Nucleus accumbens (tissue), 56 donors: ENCODE measurements at places on chromosomes 7 and 10.

DNA sequence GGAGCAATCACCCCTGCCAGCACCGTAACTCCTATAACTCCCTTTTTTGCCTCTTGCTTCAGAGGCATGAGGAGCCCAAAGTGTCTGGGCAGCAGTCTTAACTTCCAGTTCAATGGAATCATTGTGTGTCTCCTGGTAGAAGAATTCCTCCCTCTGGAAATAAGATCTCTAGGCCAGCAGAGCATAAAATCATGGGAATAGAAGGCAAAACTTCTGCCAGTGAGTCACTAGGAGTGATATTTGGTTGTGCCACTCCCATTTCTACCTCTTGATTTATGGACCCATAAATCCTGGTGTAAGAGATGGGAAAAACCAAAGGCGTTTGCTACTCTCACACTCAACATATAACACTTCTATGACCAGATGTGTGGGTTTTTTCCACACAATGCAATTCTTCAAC is 104.9 kb upstream of the FAM180A start:
- DNase-seq = no peak

DNA sequence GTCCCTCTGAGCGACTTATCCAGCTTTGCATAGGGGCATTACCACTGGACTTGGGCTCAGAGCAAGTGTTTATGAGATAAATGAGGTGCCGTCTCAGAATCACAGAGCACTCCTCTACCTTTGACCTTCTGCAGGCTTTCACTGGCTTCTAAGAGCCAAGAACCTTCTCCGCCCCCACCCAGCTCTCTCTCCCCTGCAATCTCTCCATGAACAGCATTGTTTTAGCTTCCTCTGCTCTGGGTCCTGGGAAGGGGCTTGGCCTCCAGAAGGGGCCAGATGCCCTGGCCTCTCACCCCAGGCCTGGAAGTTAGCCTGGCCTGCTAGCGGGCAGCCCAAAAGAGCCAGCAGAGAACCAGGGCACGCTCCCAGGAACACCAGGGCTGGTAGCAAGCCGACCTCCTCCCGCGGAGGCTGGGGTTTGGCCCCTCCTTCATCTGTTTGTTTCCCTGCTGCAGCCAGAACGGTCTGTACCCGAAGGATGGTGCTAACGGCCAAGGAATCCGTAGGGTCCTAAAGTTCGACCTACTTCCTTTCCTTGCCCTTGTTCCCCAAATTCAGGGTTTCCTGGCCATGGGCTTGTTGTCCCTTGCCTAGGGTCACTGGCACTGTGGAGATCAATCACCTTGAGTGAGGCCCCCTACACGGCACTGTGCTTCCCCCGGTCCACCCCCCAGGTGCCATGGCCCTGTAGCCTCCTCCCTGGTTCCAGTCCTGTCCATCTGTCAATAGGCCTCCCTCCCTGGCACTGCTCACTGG is 18.7 kb upstream of the DDIT4 start:
- peak; percentile 92 for DNase-seq

GRCh38 chr10:14507176-14507575 is 176.5 kb upstream of the FRMD4A start:
- DNase-seq = no peak

DNA sequence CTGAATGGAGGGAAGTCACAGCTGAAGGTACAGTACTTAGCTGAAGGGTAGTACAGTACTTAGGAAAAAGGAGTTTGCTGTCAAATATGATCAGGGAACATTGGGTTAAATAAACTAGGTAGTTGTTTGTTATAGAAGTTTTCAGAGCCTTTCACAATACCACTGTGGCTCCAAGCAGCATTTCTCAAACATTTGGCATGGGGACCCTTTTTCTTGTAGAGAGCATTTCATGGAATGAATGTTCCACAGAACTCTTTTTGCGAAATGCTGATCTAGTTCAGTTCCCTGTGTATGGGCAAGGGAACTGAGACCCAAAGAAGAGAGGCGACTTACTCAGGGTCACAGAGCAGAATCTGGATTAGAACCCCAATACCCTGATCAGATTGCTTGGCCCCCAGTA is 31.5 kb upstream of the DDX50 start:
- no peak for DNase-seq

- no peak for DNase-seq
Measured at GRCh38 chr7:108253275-108254044, 123.3 kb upstream of the LAMB4 start.

DNA sequence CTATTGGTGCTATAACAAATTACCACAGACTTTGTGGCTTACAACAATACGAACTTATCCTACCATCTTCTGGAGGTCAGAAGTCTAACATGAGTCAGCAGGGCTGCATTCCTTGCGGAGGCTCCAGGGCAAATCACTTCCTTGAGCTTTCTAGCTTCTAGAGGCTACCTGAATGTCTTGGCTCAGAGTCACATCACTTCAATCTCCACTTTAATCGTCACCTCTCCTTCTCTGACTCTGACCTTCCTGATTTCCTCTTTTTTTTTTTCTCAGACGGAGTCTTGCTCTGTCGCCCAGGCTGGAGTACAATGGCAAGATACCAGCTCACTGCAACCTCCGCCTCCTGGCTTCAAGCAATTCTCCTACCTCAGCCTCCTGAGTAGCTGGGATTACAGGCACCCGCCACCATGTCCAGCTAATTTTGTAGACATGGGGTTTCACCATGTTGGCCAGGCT is 44.6 kb upstream of the ANAPC16 start:
- no peak for DNase-seq
